Osteocyte (in vitro differentiated cells): ENCODE measurements at places on chromosomes 7 and 10. TPM values are rescaled to one million over a fixed set of nuclear protein-coding genes. Genes with fewer than 3 reads are reported as not detected.

The FAM25C gene
- total RNA-seq, result not detected in 2 replicates

The CALHM1 gene
- total RNA-seq, result not detected in 2 replicates

The TMEM184A gene
- 0.27 and 0.29 TPM in 2 replicates for total RNA-seq

The SH2D4B gene
- total RNA-seq, result not detected in 2 replicates

The ADCY1 gene
- total RNA-seq, result 0.05 and 0.08 TPM in 2 replicates

The TWIST1 gene
- total RNA-seq, result 53.4 and 58.4 TPM in 2 replicates

The ZNF488 gene
- total RNA-seq, result 0.35 and 0.55 TPM in 2 replicates

The WNT8B gene
- not detected in 2 replicates for total RNA-seq

The BLNK gene
- not detected in 2 replicates for total RNA-seq

The PRKAR2B gene
- total RNA-seq, result 3.3 and 3.4 TPM in 2 replicates
